ENCODE measurements at places on chromosomes 4 and X.

GRCh38 chr4:1338752-1339414 lies 8.1 kb upstream of the UVSSA start:
- DNase-seq, result no peak

DNA sequence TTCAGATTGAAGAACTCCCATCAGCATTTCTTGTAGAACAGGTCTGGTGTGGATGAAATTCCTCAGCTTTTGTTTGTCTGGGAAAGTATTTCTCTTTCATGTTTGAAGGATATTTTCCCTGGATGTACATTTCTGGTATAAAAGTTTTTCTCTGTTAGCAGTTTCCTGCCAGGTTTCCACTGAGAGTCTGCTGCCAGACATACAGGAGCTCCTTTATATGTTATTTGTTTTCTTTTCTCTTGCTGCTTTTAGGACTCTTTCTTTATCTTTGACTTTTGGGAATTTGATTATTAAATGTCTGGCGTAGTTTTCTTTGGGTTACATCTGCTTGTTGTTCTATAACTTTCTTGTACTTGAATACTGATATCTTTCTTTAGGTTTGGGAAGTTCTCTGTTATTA lies 486.5 kb downstream of the ARAP2 start:
- DNase-seq, result no peak

DNA sequence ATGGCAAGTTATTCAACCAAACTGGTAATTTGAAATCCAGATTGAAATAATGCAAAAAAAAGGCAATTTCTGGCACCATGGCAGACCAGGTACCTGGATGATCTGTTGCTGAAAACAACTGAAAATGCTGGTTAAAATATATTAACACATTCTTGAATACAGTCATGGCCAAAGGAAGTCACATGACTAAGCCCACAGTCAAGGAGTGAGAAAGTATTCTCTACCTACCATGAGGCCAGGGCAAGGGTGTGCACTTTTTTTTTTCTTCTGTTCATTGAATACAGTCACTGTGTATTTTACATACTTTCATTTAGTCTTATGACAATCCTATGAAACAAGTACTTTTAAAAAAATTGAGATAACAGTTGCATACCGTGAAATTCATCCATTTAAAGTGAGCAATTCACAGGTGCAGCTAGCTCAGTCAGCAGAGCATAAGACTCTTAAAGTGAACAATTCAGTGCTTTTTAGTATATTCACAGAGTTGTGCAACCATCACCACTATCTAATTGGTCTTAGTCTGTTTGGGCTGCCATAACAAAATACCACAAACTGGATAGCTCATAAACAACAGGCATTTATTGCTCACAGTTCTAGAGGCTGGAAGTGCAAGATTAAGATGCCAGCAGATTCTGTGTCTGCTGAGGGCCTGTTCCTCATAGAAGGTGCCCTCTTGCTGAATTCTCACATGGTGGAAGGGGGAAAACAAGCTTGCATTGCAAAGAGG lies 4.8 kb upstream of the MPP1 start:
- no peak for DNase-seq

DNA sequence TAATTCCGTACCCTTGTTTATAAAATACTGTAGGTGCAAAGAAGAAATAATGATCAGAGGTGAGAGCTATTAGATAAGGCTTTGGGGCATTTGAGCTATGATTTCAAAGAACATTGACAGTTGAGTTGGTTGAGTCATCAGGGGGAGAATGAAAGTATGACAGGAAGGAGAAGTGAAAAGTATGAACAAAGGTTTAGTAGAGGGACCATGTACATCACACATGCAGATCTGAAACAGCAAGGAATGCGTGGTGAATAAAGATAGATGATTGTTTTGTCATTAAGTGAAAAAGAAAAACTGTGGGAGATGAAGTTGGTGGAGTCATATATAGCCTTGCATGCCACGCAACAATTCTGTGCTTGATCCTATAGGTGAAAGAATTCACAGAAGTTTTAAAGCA lies 163.1 kb downstream of the ARAP2 start:
- no peak for DNase-seq

- DNase-seq, result peak; percentile 70
Measured at GRCh38 chr4:141391771-141392170, 171.1 kb downstream of the ZNF330 start.

DNA sequence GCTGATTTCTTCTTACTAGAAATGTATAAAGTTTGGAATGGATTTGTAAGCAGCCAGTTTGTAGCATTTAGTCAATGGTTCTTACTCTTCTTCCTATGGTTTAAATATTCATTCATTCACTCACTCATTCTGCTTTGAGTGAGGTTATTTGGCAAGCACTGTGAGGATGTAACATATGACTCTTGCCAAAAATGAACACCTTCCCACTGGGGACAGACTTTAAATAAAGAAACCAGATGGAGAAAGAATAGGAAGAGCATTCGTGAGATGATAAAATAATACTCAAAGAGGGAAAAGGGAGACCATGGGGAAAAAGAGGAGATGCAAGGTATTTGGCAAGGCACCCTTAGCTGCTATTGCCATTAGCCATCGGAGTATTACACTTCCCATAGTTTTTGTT lies 586.1 kb downstream of the ADGRL3 start:
- DNase-seq, result no peak

GRCh38 chr4:144873226-144873990 lies 224.6 kb downstream of the ANAPC10 start:
- DNase-seq, result no peak

DNA sequence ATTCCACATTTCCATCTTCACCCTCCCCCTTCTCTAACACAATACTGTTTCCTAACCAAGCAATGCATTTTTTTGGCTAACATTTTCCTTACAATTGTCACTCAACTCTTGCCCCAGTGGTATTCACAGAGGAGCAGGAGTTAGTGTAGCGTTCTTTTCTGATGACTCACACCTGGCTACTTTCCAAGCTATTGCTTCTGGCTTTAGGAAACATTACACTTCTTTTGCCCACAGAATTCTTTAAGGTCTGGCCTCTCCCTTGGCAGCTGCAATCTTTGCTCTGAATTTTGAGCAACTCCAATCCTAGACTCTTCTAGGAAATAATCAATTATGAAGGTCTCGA lies 27.5 kb upstream of the PDGFC start:
- DNase-seq, result peak; percentile 99

- DNase-seq, result no peak
Measured at GRCh38 chrX:41412261-41413081, 34.7 kb upstream of the NYX start.

DNA sequence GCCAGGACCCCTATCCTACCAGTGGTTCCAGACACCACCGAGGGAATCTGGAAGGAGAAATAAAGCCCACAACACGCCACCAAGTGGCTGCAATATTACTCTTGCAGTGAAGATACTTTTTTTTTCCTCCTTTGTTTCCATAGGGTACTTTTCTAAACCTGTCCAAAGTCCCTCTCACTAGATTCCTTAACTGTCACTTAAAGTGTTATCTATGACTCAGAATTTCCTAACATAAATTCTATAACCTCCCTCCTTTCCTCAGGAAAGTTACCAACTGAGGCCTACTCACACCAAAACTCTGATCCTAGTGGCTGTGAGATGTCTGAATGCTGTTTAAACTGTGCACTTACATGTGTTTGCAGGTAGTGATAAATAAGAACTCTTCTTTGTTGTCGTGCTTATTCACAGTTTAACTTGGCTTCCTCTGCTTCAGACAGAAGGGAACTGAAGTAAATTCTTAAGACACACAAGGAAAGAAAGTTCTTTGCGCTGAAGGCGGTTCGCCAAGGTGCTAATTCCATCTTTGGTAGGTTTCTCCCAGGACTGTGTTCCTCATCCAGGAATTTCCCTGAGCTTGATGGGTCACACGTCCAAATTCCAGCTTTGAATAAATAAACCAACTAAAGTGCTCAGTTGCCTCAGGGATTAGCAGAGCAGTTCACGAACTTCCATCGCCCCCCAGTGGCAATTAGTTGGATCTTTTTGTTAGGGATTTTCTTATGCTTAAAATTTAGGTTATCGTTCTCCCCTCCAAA lies 10.7 kb upstream of the HCCS start:
- no peak for DNase-seq

DNA sequence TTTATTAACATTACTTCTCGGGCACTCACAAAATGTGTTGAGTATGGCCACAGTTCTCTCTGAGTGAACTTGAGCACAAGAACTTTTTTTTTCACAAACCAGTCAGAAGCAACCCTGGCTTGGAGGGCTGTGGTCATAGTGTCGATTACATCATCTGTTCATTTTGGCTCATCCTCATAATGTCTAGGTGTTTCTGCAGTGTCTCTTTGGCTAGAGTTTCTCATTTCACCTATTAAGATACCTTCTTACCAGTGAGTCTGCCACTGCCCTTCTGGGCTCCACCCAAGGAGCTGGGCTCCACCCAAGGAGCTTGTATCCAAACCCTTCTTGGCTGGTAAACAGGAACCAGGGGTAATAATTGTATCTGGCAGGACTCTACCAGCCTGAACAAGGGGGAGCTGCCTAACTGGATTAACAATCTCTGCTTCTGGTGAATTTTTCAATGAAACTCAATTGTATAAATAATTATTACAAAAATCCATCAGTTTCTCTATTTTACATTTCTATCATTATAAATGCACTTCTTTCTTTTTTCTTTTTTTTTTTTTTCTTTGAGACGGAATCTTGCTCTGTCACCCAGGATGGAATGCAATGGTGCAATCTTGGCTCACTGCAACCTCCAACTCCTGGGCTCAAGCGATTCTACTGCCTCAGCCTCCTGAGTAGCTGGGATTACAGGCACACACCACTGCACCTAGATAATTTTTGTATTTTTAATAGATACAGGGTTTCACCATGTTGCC lies 667.7 kb upstream of the SLIT2 start:
- no peak for DNase-seq

GRCh38 chrX:8647176-8647575 lies 84.8 kb downstream of the ANOS1 start:
- DNase-seq, result no peak

- no peak for DNase-seq
Measured at GRCh38 chr4:10005632-10006031, 15.7 kb downstream of the SLC2A9 start.

DNA sequence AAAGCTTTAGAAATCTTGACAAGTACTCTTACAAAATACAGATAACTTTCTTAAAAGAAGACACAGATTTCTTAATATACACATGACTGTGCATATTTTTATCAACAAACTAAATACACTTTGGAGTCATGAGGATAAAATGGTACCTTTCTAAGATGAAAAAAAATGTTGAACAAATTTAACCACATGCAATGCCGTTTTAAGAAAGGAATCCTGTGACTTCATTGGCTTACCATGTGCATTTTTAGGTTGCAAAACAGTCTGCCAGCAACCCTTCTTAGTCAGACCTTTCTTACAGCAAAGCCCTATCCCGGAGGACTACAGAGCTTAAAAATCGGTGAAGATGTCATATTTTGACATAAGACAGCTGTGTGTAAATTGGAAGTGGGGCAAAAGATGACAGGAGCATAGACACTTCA lies 51.7 kb downstream of the GASK1B start:
- peak; percentile 60 for DNase-seq

DNA sequence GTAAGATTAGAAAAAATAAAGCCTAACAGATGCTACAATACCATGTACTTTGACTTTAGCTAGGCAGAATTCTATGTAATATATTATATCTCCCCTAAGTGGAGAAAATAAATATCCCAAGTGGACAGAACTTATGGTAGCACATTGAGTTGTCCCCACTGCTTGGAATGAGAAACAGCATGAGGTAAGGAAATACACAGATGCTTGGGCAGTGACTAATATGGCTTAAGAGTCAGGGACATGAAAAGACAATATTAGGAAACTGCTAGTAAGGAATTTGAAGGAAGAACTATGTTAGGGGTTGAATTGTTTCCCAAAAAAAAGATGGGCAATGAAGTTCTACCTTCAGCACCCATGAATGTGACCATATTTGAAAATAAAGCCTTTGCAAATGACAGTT lies 2265.1 kb downstream of the PCDH7 start:
- DNase-seq, result peak; percentile 2

GRCh38 chrX:20309806-20310205 lies 43.1 kb upstream of the RPS6KA3 start:
- no peak for DNase-seq

GRCh38 chrX:40062525-40063155 lies 35.1 kb downstream of the BCOR start:
- no peak for DNase-seq

- DNase-seq, result no peak
Measured at GRCh38 chr4:146439999-146440398, 81.7 kb downstream of the SLC10A7 start.

DNA sequence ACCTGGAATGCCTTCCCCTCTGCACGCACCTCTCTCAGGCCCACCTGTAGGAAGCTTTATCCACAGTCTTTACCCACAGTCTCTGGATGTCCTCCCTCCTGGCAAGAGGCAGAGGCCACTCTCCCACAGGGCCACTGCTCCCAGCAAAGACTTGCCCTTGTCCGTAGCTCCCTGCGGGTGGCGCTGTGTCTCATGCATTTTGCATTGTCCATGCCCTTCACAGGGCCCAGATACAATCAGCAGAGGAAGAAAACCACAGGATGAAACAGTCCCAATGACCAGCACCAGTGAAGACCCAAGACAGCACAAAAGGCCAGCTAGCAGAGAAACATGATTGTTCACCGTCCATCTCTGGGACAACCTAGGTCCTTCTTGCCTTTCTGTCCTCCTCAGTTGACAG lies 2.1 kb upstream of the NSG1 start:
- DNase-seq, result no peak

Measured in HFF-Myc (cell line).